HL-60 (cell line): ENCODE measurements at places on chromosomes 3 and 15.

GRCh38 chr15:71409541-71409940 lies 294.3 kb downstream of the THSD4 start:
- no peak for DNase-seq

DNA sequence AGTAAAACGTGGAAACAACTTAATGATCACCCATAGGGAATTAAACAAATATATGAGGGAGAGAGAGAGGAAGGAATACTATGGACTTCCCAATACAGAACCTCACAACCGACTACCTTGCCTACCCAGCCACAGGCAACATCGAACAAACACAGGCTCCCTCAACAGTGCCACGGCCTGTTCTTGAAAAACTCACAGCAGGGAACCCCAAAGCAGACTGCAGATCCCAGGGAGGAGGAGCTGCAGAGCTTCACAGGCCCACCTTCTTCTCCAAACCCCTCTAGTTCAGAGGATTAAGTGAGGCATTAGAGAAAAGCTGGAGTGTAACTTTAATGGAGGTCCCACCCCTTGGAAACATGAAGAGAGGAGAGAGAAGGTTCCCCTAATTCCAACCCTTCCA lies 110.2 kb downstream of the ST8SIA2 start:
- DNase-seq = no peak

- DNase-seq = no peak
These were observed 36.6 kb upstream of the CLK3 start for GRCh38 chr15:74579001-74579400.

DNA sequence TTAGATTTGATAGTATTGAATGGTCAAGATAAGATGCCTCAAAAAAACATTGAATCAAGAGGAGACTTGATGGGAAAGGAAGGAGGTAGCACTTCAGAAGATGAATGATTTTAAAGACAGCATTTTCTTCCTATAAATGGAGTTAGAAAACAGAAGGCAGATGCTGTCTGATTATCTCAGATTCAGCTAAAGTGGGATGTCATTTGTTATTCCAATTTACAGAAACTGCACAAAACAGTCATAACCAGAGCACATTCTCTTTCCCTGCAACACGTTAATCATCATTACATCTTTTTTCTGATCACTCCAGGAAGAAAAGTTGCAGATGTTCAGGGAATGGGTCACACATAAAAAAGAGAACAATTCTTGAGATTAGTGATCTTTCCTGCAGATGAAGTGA lies 1141.8 kb downstream of the SI start:
- DNase-seq = no peak

- DNase-seq = peak; percentile 8
These were observed 15.5 kb upstream of the ACAP2 start for GRCh38 chr3:195458316-195458717.

GRCh38 chr15:79310612-79310984 lies 314 bp upstream of the TMED3 start:
- DNase-seq = no peak

GRCh38 chr3:155631323-155632019 lies 113.4 kb downstream of the PLCH1 start:
- no peak for DNase-seq

DNA sequence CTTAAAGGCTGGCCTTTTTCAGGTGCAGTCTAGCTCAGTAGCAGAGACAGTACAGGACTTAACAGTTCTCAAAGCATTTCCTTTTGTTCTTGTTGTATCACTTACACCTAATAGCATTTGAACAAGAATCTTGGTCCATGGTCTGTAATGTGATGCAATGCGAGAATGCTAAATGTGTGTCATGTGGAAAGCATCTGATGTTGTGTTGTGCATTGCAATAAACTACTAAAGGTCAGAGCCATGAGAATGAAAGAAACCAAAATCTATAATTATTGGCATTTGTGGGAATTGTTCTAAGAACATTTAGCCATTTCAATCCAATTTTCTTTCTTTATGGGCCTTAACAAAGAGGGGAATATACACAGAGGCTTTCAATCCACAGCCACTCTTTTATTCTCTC lies 324.5 kb upstream of the ROBO2 start:
- DNase-seq = no peak

DNA sequence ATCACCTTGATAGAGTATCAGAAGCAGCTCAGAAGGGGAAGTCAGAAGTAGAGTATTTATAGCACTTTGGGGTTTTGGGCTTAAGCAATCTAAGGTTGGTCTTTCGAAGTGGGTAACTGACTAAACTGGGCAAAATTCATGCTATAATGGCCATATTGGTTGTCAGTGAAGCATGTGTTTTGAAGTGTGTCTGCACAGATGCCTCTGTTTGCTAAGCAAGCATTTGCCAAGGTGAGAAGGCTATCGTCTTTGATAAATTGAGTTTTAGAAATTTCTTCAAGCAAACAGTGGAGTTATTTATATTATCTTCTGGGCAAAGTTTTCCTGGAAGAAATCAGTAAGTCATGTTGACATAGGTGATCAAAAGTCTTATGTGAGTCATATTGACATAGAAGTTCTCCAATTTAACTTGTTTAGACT lies 412.8 kb upstream of the TGFBR2 start:
- DNase-seq = peak; percentile 28
